ENCODE measurements at places on chromosomes 16 and 17.

DNA sequence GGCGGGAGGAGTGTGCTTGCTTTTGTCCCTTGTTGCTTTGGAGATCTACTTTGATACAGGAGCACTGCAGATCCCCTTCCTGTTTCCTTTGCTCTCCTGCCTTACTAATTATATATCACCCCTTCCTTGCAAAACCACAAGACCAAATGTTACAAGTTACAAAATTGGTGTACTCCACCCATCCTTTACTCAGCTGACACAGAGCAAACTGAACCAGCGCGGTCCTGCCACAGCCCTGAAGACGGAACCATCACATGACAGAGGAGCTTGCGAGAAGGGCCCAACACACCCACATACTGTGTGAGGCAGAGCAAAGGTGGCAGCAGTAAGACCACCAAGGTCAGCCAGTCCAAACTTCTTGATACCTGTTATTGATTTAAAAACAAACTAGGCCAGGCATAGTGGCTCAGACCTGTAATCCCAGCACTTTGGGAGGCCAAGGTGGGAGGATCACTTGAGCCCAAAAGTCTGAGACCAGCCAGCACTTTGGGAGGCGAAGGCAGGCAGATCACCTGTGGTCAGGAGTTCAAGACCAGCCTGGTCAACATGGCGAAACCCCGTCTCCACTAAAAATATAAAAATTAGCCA is 33.2 kb downstream of the CYTH1 start:
- no peak for DNase-seq

DNA sequence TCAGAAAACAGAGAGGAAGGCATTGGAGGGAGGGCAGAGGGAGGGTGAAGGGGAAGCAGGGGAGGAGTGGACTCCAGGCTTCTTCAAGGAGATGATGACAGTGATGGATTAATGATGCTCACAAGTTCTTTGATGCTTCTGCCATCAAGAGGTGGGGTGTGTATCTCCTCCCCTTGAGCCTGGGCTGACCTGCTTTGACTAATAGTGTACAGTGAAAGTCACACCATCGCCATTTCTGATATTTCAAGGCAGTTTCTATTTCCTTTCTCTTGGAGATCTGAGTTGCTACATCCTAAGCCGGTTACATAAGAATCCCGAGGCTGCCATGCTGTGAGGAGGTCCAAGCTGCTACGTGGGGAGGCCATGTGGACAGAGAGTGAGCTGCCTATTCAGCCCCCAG is 312.5 kb downstream of the MAF start:
- DNase-seq = no peak

GRCh38 chr16:20385844-20386832 is 18.4 kb downstream of the PDILT start:
- no peak for DNase-seq

DNA sequence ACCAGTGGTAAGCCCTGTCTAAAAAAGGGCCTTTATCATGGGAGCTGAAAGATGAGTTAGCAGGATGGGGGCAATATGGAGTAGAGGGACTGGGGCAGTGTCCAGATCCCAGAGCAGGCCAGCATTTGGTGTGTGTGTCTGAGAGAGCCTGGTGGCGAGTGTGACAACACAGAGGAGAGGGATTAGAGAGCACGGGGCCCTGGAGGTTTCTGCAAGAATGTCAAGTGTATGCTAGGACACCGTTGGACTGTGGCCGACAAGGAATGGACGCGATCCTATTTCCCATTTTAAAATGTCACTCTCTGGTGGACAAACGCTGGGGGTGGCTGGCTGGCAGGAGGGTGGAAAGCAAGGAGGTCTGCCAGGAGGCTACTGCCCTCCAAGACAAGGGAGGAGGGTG is 12.4 kb downstream of the TAC4 start:
- no peak for DNase-seq

- DNase-seq = no peak
Observed at GRCh38 chr16:85303354-85303883, 191.1 kb upstream of the CIBAR2 start.

DNA sequence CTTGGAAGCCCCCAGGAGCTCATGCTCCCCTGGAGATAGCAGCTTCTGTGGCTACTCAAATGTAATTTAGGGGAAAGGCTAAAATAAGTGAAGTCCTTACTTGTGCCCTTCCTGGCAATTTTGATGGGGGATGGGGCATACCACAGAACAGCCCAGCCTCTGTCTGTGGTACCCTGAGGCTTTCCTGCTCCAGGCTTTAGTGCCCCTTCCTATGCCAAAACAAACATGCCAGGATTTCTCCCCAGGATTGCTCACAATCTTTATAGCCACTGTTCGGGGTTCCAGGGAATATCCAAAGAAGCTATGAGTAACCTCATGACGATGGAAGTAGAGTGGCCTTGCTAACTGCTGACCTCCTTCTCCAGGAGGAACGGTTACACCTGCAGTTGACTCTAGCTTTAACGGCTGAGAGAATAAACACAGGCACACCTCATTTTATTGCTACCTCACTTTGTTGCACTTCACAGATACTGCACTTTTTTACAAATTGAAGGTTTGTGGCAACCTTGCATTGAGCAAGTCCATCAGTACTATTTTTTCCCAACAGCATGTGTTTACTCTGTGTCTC is 24.9 kb downstream of the CCL4 start:
- DNase-seq = no peak

DNA sequence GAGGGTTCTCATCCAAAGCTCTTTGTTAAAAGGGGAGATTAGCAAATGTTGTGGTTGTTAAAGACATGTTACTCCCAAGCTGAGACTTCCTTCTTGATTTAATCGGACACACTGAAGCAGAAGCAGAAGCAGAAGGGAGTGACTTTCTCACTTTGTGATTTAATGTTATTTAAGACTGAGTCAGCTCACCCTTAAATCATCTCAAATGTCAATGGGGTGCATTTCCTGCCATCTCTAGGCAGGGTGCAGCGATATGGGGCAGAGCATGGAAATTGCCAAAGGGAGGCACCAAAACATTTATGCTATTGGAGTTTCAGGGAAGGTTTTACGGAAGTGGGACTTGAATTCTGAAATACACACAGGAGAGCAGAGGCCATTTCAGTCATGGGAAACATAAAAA is 283.6 kb downstream of the ABCC12 start:
- no peak for DNase-seq

DNA sequence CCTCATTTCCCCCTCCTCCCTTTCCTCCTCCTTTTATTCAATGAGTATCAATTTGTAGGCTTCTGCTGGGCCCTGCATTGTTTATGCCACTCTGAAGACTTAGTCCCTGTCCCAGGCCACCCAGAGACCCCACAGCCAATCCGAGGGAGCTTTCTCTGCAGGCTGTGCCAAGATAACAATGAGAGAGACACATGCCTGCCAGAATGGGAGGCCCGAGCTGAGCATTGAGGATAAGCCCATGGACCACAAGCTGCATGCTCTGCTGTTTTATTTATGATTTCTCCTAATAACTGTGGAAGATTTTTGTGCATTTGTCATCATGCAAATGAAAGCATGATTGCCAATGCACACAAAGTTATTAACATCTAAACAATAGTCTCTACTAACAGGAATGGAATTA is 3.0 kb downstream of the RCVRN start:
- DNase-seq = no peak

GRCh38 chr17:43676471-43676870 is 14.7 kb upstream of the MEOX1 start:
- DNase-seq = no peak

DNA sequence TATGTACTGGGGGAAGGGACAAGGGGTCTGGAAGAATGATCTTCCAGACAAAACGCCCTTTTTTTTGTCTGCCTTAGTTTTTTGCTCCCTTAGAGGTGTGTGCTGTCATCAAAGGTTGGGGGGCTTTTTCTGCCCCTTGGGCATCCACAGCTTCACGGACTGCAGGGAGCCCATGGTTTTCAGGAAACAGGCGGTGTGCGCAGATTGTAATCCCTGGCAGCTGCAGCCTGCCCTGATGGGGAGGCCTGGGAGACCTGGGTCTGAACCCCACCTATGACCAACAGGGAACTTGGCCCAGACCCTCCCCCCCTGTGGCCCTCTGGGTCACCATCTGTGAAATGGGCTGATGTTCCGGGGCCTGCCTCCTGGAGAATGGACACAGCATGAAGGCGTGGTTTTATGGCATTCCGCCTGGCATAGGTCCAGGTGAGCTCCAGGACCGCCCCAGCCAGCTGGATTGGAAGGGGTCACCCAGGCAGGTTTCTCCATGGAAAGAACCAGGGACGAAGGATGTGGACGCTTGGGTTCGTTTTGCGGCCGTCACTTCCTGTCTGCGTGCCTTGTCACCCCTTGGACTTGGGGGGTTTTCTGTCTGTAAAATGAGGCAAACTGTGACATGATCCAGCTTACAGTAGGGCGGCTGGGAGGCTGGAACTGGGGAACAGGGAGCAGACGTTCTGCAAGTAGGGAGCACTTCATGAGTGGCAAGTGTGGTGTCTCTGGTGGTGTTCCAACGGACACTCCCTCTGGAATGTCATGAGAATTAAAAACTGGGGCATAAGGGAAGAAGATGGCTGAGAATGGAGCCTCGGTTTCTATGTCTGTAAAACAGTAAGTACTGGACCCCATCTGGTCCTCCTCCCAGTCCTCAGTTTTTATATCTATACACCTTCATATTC is 1.5 kb downstream of the CPNE2 start:
- no peak for DNase-seq

GRCh38 chr16:84672276-84673202 is 24.2 kb downstream of the KLHL36 start:
- peak; percentile 9 for DNase-seq

DNA sequence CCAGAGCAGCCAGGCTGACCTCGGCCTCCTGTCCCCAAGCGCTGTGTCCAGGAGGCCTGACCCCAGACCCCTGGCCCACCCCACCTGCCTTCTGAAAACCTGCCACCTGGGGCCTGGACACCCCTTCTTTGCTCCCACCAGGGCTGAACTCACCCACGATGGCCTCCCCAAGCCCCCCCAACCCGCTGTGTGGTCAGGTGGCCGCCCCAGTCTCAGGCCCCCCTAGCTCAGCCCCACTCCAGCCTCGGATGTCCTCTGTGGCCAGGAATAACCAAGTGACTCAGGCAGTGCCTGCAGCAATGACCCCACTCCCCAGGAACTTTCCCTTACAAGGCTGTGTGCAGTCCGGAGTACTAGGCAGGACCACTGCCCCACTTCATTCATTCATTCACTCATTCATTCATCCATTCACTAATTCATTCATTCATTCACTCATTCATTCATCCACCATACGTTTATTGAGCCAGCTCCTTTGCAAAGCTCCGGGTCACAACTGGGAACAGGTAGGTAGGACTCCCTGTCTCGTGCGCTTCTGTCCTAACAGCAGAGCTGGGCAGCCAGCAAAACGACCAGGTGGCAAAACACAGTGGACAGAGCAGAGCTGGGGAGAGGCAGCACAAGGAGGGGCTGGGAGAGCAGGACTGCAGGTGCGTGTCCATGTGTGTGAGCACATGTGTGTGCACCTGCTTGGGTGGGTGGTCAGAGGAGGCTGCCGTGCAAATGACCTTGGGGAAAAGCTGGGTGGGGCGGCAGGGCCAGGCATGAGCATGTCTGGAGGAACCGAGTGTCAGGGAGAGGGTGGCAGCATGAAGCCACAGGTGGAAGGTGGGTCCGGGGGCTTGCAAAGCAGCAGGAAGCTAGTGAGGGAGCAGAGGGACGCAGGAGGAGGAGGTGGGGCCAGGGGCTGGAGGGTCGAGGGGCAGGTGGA is 75.8 kb upstream of the CBX4 start:
- no peak for DNase-seq

GRCh38 chr17:48330887-48331286 is 99.1 kb downstream of the SKAP1 start:
- no peak for DNase-seq

DNA sequence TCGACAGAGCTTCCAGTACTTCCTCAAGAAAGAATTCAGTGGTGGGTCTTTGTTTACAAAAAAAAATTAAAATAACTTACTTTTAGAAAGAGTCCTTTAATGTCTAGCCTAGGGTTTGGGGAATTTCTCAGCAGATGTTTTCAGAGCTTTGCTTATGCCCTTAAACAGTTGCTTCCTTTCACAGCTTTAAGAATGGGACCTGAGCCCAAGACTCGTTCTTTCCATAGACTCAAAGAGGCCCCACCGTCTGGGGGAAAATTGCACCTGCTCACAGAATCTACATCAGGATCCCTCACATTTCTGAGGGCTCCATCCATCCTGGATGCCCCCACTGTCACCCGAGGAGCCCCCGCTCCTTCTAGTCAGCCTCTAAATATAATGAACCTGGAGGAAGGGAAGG is 60.0 kb downstream of the RGS9 start:
- DNase-seq = no peak

- DNase-seq = no peak
Observed at GRCh38 chr17:56441308-56441707, 152.2 kb upstream of the NOG start.

- no peak for DNase-seq
Observed at GRCh38 chr17:71759422-71760060, 361.3 kb upstream of the SOX9 start.
